ENCODE measurements at places on chromosomes 2 and 18. TPM values are rescaled to one million over a fixed set of nuclear protein-coding genes. Genes with fewer than 3 reads are reported as not detected.

- DNase-seq = no peak
Observed at GRCh38 chr2:209933499-209934483, 68.6 kb upstream of the RPE start.

The CUL3 gene
- 74.5 TPM for total RNA-seq

GRCh38 chr2:21021430-21021829, 22.4 kb downstream of the APOB start:
- no peak for DNase-seq

DNA sequence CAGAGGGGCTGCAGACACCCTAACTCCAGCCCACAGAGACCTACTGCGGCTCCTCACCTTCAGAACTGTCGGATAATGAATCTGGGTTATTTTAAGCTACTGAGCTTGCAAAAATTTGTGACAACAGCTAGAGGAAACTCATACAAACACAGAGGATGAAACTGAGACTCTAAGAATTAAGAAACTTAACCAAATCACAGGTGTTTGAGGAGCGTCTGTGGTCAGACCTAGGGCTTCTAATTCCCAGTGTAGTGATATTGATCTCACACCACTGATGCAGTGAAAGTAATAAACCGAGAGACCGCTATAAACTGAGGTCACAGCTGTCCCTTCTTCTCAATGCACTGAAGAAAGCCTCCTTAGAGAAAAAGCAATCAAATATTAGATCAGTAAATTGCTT, 110.1 kb downstream of the RGPD3 start:
- no peak for DNase-seq

The TUBA3E gene
- total RNA-seq = not detected

DNA sequence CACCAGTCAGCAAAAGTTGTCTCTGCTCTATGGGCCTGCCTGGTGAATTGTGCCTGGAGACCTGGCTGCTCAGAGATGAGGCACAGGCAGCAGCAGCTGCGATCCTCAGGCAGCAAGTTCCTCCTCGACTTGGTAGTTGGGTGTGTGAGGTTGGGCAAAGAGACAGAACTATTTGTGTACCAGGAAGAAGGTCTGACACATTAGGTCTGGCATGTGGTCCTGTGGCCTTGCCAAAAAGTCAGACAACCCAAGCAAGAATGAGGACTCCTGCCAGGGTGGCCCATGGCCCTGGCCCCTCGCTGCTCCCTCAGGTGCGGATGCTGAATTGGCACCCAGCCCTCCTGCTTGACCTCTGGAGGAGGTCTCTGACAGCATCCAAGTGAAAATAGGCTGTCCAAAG, 192.7 kb downstream of the DYSF start:
- DNase-seq = no peak

DNA sequence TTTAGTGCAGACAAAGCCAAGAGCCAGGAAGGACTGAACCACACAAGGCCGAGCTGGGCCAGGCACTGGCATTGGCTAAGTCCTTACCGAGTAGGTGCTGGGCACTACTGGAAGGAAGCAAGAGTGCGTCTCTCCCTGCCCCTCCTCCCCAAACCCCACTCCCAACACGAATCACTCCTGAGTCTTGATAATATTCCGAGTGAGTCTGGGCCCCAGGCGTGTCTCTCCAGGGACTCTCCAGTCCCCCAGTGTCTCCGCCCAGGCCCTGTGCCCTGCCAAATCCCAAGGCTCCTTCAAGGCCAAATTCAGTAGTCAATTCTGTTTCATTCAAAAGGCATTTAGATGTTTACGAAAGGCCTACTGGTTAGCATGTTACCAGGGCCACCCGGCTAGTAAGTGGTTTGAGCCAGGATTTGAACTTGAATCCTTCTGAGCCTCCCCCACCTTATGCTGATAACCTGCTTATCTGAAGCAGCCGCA, 82.8 kb downstream of the GLI2 start:
- no peak for DNase-seq

Measured in Karpas-422 (cell line).